ENCODE measurements at places on chromosomes 6 and 20.
A peak's percentile ranks its signal among the peaks of the same experiment; 100 is the strongest.

DNA sequence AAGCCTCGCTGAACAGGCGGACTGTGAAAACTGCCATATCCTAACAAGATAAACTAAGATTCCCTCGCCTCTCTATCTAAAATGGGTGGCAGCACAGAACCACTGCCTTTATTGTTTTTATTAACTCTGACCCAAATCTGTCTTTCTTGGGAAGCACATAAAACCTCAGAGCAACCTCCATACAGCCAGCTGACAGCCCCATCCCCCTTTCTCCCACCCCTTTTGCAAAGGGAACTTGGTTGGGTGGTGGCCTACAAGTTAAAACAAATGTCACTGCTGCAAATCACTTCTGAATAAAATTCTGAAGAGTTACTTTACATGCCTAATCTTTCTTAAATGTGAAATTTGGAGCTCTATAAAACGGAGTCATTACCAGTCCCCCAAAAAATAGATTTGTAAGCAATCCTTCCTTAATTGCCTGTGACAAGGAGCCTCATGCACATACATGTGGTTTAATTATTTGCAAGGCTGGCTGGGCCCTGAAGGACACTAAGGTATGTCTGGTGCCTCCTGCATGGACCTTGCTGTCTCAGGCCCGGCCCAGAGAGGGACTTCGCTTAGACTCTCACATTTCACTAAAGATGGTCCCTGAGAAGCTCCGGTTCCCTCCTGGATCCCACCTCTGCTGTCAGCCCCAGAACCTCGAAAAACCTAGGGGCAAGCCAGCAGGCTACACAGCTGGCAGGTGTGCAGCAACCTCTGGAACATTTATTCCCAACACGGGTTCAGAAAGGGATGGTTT, 21.7 kb downstream of the PXDC1 start:
- no peak for DNase-seq

GRCh38 chr20:8190043-8190880, 58.2 kb downstream of the PLCB1 start:
- no peak for DNase-seq

DNA sequence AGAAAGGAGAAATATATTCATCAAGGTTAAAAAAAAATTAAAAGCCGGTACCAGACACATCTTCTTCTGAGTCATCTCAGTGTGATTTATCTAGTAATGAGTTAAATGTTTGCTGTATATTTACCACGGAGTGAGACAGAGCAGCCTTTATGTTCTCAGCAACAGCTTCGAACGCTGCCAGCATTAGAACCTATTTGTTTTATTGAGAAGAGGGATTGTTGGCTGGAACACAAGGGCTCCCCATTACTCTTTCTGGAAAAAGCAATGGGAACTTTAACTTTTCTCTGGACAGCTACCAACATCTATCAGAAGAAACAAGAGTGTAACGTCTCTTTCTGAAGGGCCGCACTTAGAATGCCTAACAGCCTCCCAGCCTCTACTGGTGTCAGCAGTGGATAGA, 105.3 kb upstream of the TAB2 start:
- no peak for DNase-seq

DNA sequence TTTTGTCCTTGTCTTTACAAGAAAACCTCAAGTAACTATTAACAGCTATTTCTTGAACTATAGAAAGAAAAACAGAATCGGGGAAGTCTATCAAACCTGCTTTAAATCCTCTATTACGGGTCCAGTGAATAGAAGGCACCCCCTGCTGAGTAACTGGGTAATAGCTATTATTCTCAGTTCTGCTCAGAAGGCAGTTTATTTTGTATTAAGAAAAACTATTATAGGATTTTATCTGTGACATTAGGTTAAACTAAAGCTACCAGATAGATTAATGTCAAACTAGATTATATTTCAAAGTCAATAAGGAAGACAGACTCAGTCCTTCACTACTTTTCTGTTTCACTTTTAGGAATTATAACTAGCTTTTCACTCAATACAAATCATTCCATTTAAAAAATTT, 93.7 kb downstream of the DST start:
- peak; percentile 30 for DNase-seq

GRCh38 chr6:41443616-41444525, 102.3 kb upstream of the FOXP4 start:
- no peak for DNase-seq

DNA sequence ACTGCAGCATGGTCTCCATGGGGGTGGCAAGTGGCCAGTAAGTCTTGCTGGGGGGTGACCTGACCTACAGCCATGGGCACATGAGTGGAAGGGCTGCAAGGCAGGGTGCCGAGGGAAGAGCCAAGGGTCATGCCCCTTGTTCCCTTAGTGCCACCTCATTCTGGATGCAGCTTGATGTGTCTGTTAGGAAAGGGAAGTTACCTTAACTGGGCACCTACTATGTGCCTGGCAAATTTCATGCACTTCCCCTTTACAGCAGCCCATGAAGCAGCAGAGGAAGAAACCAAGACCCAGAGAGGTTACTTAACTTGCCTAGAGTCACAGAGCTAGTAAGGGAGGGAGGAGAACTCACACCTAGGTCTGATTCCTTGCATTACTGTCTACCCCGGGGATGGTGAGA, 174.0 kb downstream of the MRPL14 start:
- DNase-seq = peak; percentile 17

DNA sequence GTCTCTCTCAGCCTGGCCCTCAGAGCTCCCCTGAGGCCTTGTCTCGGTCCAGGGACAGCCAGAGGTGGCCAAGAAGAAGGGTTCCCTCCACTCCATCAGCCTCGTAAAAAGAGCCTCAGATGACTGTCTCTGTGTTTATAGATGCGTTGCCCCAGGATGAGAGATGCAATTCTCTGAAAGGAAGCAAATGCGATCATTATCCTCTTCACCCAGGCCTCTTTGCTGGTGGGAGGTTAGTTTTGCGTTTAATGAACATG, 90.4 kb downstream of the YTHDF1 start:
- no peak for DNase-seq

DNA sequence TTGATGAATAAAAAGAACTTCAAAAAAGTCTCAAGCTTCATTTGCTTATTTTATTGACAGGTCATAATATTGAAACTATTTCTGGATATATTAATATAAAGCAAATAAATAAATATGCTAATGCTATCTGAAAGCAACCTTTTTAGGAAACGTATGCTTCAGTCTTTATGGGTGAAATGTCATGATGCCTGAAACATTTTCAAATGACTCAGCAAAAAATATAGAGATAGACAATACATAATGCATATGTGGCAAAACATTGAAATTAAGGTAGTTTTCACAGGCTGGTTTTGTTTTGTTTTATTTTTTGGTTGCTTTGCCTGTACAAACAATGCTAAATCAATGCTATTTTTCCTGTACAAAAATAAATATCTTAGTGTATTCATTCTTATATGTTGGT, 194.4 kb upstream of the PLCB4 start:
- peak; percentile 3 for DNase-seq

DNA sequence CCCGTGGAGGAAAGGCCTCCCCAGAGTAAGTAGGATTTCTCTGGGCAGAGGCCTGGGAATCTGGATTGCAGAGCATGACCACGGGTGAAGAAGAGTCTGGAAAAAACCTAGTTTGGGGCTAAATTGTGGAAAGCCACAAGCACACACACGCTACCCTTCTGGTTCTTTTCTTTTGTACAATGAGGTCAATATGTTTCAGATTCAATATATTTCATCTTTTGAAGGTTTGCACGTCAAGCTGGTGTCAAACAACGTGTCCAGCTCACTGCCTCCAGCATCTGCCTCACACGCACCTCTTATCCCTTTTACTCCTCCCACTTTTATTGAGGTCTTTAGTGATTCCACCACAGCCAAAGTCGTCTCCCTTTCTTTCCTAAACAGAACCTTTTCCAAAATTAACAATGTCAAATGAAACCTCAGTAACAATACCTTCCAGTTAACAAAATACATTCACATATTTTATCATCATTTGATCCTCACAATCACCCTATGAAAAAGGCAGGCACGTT, 773 bp upstream of the EPB41L2 start:
- no peak for DNase-seq

GRCh38 chr6:140940251-140940925, 1192.3 kb upstream of the GJE1 start:
- no peak for DNase-seq

GRCh38 chr6:163427498-163428254, 13.2 kb downstream of the QKI start:
- peak; percentile 73 for DNase-seq

DNA sequence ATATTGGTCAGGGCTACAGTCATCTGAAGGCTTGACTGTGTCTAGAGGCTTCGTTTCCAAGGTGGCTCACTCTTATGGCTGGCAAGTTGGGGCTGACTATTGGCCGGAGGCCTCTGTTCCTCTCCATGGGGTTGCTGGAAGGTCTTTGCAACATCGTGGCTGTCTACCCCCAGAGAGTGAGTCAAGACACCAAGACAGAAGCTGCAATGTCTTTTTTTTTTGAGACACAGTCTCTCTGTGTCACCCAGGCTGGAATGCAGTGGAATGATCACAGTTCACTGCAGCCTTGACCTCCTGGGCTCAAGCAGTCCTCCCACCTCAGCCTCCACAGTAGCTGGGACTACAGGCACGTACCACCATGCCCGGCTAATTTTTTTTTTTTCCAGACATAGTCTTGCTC, 29.4 kb upstream of the KIF3B start:
- no peak for DNase-seq

DNA sequence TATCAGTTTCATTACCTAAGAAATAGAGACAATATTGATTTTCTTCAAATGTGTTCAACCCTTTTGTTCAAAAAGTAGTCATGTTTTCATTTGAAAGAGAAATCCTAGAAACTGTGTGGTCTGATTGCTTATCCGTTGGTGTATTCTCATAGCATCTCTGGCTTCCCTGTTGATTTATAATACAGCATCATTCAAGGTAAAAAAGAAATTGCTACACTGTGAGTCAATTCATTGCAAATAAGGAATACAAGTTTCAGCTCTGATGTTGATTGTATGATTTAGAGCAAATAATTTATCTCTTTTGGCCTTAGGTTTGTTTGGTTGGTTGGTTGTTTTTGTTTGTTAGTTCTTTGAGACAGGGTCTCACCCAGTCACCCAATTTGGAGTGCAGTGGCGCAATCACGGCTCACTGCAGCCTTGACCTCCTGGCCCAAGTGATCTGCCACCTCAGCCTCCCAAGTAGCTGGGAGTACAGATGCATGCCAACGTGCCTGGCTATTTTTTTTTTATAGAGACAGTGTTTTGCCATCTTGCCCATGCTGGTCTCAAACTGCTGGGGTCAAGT, 185.5 kb upstream of the TNFAIP3 start:
- DNase-seq = no peak

GRCh38 chr6:6482256-6482655, 106.3 kb upstream of the LY86 start:
- peak; percentile 48 for DNase-seq

DNA sequence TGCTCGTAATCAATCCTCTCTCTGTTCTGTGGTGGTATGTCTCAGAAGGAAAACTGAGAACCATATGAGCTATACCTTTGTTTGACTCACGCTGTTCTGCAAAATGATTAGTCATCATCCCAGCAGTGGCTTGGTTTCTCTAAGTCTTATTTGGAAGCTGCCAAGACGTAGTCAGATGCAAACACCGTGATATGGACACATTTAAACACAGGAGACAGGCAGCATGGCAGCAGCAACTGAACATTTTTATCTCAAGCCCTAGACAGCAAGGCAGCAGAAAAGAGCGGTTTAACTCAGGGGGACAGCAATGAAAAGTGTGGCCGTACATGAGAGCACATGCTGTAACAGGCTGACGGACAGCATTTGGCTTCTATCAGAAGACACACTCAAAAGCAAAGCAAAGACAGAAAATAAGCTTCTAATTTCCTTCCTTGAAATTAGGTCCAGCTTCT, 1295.1 kb downstream of the EPHA7 start:
- DNase-seq = no peak

DNA sequence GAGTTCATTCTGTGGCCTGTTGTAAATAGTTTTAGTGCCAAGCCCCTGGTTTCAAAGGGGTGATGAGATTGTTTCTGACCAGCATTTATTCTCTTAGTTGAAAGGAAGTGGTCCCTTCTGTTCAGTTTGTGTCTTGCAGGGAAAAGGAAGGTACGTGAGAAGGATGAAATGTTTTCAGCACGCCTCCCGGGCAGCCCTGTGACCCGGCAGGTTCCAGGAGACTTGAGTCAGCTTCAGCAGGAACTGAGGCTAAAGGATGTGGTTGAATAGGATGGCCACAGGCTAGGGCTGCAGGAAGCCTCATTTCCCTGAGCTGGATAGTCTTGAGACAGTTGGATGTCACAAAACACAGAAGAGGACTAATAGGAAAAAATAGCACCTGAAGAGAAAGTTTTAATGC, 132.4 kb upstream of the SYNDIG1 start:
- DNase-seq = no peak

DNA sequence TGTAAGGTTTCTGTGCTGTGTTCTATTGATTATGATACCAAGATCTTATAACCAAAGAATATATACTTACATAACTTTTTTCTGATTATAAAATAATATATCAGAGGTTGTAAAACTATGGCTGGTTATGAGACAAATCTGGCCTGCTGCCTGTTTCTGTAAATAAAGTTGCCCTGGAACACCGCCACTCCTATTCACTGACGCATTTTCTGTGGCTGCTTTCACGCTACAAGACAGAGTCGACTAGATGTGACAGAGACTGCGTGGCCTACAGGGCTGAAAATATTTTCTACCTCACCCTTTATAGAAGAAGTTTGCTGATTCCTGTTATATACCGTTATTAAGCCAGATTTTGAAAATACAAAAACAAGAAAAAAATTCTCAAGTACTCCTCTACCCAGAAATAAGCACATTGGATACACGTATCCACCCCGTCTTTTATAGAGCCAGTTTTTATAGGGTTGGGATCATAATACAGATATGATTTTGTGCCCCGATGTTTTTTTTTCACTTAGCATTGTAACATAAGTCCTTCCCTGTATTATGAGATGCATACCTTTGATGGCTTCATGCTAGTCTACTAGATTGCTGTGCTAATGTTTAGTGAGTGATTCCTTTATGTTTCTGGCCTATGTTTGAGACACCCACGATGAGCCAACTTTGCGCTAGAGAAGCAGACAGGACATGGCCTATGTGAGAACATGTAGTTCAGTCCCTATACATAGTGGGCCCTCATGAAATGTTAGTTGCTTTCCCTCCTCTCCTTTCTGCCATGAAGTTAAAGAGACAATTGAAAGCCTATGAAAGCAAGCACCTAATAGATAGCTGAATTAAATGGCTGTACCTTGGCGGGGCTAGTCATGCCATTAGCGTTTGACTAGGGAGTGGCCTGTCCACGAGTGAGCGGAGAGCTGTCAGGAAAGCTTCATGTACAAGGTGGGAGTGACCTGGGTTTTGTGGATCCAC, 98.1 kb upstream of the KCNK16 start:
- DNase-seq = no peak
